ENCODE measurements at places on chromosomes 7 and 10.

DNA sequence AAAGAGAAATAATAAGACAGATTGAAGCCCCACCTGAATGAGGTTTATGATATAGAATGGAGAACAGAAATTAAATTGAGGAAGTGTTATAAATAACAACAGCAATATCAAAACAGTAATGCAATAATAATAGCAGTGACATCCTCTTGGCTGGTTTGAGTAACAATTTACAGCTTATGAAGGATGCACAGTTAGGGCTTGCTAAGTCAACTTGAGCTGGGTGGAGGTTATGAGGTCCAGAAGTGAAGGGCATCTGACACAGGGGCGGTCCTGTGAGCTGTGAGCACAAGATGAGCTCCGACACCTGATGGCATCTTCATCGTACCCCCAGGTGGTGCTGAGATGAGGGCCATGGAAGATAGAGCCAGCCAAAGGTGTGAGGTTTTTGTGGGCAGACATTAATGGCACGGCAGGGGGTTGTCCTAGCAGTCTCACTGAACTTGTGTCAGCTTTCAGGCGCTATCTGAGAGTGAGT is 30.5 kb downstream of the ARHGAP22 start:
- ATAC-seq, result no peak

DNA sequence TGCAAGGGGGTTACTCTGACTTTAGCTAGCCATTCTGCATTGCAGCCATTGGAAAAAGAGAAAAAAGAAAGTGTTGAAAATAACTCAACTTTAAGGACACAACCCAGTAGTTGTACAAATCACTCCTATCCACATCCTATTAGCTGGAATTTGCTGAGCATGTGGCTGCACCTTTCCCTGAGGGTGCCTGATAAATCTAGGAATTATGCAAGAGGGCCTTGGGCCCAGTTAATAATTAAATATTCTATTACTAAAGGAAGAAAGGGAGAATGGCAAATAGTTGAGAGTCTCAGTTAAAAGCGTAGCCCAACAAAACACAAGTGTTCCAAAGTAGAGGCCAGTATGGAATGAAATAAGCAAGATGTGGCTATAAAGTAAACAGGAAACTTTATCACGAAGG is 200.9 kb upstream of the CNTNAP2 start:
- ATAC-seq, result no peak

- no peak for ATAC-seq
Measured at GRCh38 chr10:37739181-37739580, 118.2 kb downstream of the ZNF248 start.

GRCh38 chr10:105207476-105207995 is 566.4 kb downstream of the SORCS3 start:
- ATAC-seq, result no peak

DNA sequence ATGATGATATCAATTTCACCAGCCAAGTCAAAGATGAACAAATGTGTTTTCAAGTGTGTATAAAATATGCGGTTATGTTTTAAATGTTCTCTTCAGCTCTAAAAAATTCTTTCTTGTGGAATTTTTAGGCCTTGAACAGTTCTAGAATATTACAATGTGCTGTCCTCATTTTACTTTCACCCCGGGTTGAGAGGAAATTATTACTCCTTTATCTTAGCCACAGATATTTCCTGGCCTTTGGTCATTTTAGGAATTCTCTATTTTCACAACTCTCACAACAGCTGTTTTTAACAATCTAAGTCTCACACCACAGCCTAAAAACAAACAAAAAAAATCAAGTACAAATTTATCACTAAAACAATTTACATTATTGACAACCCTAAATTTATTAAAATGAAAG is 112.2 kb upstream of the HGF start:
- ATAC-seq, result no peak

- peak; percentile 35 for ATAC-seq
Measured at GRCh38 chr10:14603534-14604102, 171.1 kb downstream of the FAM107B start.

DNA sequence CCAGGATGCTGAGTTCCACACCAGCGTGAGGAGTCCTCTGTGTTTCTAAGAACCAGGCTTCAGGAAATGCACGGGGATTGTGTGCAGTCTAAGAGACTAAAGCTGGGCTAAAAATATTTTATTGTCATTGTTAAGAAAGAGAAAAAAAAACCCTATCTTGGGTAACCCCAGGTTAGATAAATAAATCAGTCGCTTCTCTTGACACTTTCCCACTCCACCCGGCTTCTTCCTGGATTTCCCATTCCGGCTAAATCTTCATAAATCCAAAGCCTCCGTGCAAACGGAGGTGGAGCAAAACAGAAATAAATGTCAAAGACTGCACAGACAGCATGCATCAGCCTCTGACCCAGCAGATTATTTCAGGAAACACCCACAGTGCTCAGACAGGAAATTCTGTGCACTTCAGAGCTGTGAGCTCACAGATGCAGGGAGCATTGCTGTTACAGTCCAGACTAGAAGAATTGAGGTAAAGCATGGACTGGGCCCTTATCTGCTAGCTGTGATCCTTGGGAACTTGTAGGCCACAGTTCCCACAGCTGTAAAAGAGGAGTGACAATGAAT is 44.8 kb upstream of the GRID1 start:
- no peak for ATAC-seq

DNA sequence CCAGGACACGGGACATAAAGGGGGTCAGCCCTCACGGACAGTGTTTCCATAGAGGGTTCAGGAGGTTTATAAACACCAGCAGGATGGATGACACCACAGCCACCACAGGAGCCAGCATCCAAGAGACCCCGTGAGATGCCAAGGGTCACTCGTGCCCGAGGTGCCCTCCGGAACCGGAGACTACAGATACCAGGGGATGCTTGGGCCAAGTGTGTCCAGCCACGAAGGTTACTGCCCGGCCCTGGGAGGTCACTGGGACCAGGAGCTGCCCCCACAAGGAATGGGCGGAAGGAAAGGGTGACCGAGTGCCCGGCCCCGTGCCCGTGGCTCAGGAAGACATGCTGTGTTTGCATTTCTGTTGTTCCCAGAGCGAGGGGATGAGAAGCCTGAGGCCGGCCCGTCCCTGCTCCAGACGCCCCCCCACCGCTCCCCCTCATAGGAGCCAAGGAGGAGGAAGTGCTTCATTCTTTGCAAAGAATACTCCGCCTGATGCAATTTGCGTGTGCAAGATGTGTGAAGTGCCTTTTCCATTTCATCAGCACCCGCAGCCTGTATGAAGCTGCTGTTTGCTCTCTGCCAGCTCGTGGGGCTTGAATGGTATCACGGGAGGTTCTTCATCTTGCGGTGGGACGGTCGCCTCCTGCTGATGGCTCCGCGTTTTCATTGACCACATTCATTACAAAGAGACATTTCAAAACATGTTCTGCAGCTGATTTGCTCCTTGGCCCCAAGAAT is 176.4 kb downstream of the ELFN1 start:
- no peak for ATAC-seq

DNA sequence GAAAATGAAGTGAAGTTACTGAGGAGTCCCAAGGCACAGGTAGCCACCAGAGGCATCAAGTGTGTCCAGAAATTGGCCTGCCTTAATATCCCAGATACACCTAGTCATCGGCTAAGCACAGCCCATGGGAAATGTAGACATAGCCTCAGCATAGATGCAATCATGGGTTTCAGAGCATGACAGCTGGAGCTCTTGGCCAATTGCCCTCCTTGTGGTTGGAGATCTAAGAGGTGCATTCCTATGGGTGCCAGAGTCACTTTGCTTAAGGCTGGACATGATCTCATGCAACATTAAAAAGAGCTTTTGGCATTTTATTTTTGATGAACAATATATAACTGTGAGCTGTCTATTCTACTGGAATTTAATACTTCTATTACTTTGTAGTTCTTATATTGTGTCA is 758.0 kb upstream of the LRRTM3 start:
- ATAC-seq, result no peak

- ATAC-seq, result no peak
Measured at GRCh38 chr10:16673443-16673842, 143.8 kb downstream of the RSU1 start.

DNA sequence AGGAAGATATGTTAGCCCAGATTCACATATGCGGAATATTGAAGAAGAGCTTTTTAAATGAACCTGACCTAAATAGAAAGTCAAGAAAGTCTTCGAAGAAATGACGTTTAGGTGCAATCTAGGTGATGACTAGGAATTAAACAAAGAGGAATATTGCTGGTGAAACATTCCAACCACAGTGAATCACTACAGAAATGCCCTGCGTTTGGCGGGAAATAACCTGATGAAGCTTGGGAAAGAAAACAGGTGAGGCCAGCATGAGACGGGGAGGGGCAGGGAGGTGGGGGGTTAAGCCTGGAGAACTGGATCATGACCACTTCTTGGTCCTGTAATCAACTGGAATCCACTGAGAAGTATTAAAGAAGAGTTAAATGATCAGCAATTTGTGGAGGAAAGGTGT is 299.4 kb upstream of the VSTM2A start:
- ATAC-seq, result no peak

DNA sequence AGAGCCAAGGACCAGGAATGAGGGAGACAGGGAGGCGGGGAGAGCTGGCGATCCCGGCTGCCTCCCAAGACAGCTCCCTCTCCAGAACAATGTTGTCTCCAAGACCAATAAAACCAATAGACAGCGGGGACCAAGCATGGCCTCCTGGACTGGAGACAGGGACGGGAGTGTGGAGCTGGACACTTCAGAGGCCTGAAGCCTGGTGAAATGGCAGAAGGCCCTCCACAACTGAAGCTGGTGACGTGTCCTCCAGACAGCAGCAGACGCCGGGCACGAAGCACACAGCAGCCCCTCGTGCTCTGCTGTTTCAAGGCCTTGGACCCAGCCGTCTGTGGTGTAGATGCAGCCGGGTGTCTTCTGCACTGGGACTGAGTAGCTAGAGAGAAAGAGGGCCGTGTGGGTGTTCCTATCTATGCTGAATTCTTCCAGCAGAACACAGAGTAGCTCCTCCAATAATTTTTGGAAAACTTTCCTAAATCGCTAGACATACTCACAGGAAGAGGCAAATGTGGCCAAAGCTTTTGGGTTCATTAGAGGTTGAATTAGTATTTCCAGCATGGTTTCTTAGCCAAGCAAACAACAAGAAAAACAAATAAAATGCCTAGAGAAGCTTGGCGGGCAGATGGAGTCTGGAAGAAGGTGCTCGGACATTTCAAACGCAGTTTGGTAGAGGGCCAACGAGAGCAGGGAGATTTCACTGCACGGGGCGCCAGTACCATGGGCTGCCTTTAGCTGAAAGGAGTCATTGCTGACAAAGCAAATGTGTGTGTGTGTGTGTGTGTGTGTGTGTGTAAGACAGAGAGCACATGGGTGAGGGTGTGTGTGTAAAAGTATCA is 570.4 kb downstream of the TCERG1L start:
- ATAC-seq, result no peak

DNA sequence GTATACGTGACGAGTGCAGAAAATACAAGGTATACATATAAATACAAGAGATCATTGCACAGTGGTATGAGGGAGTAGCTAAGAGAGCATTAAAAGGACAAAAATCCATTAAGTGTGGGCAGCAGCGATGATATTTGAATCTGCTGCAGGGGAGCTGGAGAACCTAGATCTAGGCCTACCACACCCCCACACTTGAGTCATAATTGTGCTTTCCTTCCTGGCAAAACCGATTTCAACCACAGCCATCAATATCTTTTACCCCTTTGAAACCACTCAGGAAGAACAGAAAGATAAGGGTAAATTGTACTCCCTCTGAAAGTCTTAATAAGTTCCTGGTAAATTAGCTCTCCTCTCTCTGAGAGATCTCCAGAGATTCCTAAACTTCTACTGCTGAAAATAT is 345.0 kb downstream of the SORCS1 start:
- ATAC-seq, result no peak

GRCh38 chr7:128737867-128738385 is 1.2 kb upstream of the CALU start:
- ATAC-seq, result no peak

DNA sequence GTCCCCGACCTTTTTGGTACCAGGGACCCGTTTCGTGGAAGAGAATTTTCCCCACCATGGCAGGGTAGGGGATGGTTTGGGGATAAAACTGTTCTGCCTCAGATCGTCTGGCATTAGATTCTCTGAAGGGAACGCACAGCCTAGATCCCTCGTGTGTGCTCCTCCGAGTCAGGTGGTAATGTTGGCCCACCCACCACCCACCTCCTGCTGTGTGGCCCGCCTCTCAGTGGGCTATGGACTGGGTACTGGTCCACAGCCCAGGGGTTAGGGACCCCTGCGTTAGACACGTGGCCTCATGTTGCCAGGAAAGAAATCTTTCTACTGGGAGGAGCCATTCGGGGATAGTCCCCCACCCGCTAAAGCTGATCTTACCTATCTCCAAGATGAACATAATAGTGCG is 27.0 kb downstream of the PFKFB3 start:
- no peak for ATAC-seq

DNA sequence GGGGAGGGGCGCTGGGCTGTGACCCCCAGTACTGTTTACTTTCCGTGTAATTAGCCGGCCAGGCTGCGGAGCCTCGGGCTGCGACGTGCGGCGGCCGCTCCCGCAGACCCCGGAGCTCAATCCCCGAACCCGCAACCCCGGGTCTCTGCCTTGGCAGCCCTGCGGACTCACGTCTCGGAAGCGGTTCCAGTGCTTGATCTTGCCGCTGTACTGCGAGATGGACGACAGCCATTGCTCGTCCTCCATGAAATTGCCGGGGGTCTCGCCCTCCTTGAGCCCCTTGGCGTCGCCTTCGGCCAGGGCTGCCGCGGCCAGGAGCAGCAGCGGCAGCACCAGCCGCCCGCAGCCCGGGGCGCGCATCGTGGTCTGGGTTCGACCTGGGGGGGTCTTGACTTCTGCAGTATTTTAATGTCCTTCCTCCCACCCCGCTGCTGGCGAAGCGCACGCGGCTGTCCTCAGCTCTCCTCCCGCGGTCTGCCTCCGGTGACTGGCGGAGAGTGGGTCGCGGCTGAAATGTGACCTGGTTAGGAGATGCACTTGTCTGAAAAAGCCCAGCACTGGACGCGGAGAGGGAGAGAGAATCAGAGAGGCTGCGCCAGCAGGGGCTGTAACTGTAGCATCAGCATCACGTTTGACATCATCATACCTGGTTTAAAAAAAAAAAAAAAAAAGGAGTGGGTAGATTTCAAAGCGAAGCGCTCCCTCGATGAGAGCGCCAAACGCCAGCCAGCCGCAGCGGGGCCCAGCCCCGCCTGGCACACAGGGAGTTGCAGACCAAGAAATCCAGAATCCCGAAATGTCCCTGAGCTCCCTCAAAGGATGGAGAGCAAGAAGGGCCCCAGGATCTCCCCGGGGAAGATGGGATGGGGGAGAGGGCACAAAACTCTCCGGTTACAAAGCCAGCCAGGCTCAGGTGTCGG is at the start of gene SPOCK2:
Gene SPOCK2 (minus strand): TSS at position 583 of the 920 bp plus-strand sequence. CDS start 223 bp downstream, at position 360.
- ATAC-seq, result no peak

- peak; percentile 31 for ATAC-seq
Measured at GRCh38 chr10:12849319-12850181, 152.0 kb downstream of the CCDC3 start.

GRCh38 chr7:42035210-42035609 is 201.8 kb downstream of the GLI3 start:
- peak; percentile 80 for ATAC-seq

GRCh38 chr7:117902314-117902889 is 29.2 kb upstream of the CTTNBP2 start:
- ATAC-seq, result no peak

GRCh38 chr10:662686-663465 is 26.6 kb downstream of the DIP2C start:
- ATAC-seq, result peak; percentile 47
